Erythroblast (primary cell): ENCODE measurements at places on chromosomes 16 and 17.

GRCh38 chr16:85941863-85942644 lies 43.1 kb downstream of the IRF8 start:
- no peak for DNase-seq

GRCh38 chr16:82891918-82892317 lies 265.1 kb downstream of the CDH13 start:
- DNase-seq = no peak

- DNase-seq = no peak
Measured at GRCh38 chr17:17200831-17201230, 5.3 kb downstream of the PLD6 start.

DNA sequence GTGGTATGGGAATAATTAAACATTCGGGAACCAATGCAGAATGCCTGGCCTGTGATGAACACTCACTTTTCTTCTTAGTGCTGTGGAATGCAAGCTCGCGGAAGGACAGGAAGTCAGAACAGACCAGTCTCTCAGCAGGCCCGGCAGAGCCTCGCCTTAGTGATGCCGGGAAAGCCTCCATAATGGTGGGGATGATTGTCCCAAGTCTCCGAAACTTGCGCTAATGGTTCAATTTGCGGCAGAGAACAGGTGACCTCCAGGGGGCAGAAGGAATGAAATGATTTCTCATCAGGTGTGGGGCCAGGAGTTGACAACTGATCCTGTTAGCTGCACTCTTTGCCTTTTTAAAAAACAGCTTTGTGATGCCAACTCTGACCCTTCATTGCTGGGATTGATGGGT lies 170.6 kb downstream of the GSG1L start:
- no peak for DNase-seq

DNA sequence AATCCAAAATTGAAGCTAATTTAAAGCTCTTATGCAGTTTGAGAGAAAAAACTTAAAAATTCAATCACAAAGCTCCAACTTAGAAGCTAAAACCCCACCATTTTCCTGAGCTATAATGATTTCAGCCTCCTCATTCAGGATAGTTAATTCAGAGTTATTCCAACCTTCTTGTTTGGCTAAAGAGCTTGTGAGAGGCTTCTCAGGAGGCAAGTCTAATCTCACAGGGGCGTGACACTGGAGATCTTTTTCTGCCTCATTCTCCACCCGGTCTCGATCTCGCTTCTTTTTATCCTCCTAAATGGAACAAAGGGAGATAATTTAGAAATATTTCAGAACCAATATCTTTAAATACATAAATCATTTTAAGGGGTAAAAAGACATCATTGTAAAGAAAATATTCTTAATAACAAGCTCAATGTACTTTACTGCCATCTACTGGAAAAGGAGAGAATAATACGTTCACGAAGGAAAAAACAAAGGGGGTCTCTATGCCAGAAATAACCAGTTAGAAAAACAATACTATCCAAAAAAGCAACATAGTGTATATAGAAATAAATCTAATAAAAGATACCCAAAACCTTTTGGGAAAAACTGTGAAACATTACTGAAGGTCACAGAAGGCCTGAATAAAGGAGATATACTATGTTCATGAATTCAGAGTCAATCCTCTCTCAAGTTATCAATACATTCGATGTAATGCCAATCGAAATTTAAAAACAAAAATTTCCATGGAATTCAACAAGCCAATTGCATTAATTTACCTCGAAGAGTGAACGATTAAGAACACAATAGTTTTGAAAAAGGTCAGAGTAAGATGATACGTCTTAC lies 13.9 kb downstream of the BRD7 start:
- peak; percentile 13 for DNase-seq

GRCh38 chr16:83013071-83013470 lies 386.3 kb downstream of the CDH13 start:
- no peak for DNase-seq

GRCh38 chr16:84625556-84625955 lies 7.7 kb upstream of the COTL1 start:
- no peak for DNase-seq

GRCh38 chr17:50480854-50481490 lies 2.3 kb downstream of the RSAD1 start:
- DNase-seq = no peak

DNA sequence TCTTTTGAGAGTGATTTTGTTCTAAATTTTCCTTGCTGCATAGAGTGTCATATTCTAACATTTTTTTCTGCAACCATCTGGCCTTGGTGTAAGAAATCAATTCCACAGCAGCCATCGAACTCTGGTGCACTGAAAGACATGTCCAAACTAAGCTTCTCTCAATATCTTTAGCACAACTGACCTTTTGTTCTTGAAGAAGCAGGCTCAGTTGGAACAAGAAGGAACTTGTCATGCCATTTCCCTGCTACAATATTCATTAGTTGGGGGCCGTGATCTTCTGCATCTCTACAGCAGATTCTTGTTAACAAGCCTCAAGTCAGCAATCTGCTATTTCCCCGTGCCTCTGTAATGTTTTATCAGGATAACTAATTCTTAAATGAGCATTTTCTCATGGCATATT lies 1305.6 kb downstream of the CDH11 start:
- DNase-seq = no peak

DNA sequence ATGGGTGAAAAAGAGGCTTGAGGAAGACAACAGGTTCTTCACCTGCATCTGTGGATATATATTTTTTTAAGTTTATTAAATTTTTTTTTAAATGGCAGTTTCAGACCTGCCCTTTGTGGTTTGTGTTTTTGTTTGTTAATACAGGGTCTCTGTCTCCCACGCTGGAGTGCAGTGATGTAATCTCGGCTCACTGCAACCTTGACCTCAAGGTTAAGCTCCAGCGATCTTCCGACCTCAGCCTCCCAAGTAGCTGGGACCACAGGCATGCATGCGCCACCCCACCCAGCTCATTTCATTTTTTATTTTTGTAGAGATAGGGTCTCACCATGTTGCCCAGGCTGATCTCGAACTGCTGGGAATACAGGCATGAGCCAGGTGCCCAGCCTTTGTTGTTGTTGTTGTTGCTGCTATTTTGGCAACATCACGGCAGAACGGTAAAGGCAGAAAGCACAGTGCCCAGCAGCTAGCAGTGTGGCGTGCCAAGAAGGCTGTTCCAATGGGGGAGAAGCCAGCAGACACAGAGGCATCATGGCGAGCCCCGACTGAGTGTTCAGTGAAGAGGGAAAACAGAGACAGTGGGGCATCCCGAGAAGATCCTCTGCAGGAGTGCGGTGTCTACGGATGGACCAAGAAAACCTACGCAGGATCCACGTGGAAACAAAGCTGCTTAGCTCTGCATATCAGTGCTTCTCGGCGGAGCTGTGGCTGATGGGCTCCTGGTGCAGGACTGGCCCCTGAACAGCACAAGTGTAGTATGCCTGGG lies 19.6 kb downstream of the TMC6 start:
- DNase-seq = no peak

- no peak for DNase-seq
Measured at GRCh38 chr16:30680326-30680725, 18.6 kb upstream of the SRCAP start.
